ENCODE measurements at places on chromosomes 4 and X.

DNA sequence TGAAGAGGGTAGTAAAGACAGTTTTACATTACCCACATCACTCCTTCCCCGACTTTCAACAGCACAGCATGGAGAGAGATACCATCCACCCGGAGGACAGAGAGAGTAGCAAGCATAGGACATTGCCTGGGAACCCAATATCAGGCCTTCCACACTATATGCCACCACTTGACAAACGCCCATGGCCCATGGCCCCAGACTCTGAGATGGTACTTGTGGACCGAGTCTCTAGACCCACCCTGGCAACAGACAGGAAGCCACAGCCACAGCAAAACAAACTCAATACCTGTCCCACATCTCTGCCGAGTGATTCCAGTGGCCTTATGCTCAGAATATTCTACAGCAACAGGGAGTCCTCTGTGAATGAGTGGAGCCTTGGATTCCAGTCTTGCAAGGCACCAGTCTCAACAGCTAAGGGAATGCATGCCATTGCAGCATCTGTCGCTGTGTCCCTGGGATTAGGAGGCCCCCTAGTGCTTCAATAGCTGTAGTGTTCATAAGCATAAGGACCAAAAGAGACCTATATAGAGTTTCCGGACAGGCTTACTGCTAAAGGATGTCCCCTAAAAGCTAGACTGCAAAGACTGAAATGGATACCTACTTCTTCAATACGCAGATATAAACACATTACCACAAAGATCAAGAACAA lies 14.7 kb upstream of the CT55 start:
- DNase-seq: no peak

GRCh38 chr4:140020457-140021361 lies 133.3 kb downstream of the MAML3 start:
- DNase-seq: no peak

DNA sequence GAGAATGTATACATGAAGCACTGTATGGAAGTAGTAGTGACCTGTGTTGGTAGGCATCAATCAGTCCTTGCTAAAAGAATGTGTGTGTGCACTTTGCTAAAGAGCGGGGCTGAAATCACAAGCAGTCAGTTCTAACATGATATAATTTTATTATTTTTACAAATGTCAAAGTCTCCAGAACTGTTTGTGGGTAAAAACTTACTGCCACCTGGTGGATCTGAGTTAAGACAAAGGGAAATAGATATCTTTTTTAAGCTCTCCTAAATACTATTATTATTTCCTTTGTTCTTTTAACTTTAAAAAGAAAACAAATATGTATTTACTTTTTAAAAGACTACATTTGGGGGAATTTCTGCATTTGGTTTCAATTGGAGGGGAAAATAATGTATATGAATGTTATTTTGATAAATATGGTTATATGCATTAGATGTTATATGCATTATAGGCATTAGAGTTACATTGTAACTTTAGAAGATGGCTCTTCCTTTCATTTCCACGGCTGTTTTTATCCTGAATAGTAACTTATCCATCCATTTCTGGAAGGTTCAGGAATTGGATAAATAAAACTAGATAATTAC lies 7.8 kb upstream of the CLOCK start:
- DNase-seq: no peak

DNA sequence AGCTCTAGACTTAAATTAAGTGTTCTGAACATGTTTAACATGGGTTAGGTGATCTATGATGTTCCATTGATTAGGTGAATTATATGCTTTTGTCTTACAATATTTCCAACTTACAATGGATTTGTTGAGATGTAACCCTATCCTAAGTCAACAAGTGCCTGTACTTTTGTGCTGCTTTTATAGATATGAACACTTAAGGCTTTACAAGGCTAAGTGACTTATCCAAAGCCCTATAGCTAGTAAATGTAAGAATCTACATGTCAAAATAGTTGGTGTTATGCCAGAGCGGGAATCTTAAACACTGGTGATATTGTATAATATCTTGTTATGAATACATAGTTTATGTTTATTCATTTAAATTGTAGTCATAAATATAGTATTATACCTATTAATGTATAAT lies 1629.1 kb upstream of the IGFBP7 start:
- DNase-seq: no peak

DNA sequence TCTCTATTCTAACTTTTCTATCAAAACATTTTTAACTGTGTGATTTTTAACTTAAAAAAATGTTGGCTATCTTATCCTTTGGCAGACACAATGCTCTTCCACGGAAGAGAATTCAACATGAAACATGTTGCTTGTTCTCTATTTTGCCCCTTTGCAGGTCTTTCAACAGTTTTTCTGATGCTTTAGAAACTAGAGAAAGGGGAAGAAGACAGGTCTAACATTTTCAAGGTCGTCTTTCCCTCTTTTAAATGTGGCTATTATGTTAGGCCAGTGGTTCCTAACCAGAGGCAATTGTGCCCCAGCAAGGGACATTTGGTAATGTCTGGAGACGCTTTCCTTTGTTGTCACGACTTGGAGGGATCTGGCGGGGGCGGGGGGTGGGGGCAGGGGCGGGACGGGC lies 95.0 kb downstream of the SH3KBP1 start:
- DNase-seq: no peak

GRCh38 chrX:49106930-49107329 lies 16.6 kb downstream of the GPKOW start:
- no peak for DNase-seq

DNA sequence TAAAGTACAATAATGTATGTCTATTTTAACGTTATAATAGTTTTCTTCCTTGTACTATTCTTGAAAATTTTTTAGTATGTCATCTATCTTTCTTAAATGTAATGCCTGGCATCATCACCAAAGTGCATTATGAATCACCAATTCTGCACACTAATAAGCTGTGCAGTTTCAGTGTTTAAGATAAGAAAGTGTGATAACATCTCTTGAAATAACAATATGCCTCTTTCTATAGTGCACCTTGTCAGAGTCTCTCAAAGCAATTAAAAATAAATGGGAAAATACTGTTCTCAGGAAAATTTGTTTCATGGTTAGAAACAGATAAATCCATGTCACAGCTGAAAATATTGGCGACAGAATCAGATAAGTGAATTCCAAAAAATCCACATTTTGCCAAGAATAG lies 457.4 kb upstream of the PCDH10 start:
- no peak for DNase-seq

- DNase-seq: no peak
Observed at GRCh38 chr4:125262079-125262478, 52.7 kb upstream of the FAT4 start.

- DNase-seq: no peak
Observed at GRCh38 chr4:108384544-108384943, 215.8 kb upstream of the LEF1 start.

DNA sequence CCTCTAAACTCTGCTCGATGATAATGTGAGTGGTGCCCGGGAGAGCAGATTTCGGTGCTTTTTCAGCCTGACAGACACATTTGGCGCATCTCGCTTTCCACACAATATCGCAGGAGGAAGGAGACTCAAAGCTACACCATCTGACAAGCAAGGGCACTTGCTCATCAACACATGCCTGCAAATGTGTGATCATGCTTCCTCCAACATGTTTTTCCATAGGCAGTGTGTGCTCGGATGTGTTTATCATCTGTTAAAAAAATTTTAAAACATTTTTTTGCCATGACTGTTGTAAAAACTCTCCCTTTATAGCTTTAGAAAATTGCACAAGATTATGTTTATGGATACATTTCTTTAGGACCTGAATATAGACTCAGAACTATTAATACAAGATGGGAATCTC lies 170.3 kb upstream of the PUDP start:
- DNase-seq: no peak

DNA sequence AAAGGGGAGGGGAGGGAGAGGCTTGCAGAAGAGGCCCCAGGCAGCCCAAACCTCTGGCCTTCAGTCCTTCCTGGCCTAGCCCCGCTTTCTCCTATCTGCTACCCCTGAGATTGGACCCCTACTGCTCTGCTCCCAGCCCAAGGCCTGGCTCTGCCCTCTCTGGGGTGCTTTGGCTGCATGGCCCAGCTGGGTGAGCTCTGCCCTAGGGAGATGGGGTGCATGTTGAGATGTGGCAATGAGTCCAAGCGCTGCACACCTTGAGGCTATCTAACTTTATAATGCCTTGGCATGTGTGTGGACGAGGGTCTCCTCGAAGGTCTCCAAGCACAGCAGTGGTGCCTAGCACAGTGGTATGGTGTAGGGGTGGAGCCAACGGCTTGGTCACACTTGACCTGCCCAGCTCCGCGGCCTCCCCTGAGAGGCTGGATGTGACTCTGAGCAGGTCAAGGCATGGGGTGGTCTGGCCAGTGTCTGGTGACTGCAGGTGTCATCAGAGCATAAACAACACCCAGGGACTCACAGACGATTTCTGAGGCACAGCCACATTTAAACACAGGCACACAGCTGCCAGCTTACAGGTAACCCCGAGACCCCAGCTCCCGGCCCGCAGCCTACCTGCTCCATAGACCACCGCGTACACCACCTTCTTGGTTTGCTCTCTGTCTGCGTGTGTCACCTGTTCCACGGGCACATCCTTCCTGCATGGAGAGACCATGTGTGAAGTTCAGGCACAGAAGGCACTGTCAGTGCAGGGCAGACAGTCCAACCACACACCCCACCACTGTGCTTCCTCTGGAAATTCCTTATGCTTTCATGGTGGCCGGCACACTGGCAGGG lies 36.3 kb downstream of the NAT8L start:
- DNase-seq: no peak

DNA sequence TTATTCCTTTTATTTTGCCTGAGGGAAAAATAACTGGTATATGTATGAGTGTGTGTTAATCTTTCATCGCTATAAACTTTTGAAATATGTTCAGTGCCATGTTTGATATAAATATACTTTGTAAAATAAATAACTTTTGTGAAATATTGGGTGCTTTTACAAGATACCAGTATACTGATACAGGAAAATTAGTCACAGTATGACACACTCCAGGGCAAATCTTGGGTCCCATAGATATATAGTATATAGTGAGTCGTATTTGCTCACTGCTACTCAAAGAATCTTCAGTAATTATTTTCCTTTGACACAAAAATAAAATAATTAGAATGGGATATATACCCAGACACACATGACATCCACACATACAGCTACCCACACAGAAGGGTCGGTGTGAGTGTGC lies 472.3 kb downstream of the GRID2 start:
- DNase-seq: no peak

- no peak for DNase-seq
Observed at GRCh38 chrX:80216086-80216485, 201.5 kb downstream of the TBX22 start.

DNA sequence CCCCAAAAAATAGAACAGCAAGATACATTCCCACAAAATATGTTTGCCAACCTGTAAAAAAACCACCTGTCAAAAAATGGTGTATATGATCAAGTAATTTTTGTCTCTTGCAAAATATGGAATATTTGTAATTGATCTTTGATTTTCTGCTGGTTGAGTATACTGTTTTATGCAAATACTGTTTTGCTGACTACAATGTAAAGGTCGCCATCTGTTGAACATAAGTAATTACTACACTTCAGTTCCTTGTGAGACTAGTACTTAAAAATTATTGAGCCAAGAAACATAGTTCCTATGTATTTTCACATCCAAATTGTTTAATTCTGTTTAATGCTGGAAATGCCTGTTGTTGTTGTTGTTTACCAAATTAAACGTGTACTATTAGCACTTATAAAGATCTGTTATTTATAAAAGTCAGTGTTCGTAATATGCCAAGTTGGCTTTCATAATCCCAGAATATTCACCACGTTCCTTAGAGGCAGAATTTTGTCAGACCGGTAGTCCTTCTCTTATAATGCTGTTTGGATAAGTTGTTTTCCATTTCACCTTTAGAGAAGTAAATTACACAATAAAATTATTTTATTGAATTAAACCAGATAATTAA lies 144.2 kb downstream of the PDLIM5 start:
- no peak for DNase-seq

- no peak for DNase-seq
Observed at GRCh38 chr4:90960433-90960832, 833.2 kb downstream of the CCSER1 start.

- no peak for DNase-seq
Observed at GRCh38 chr4:153518637-153519389, 52.7 kb downstream of the TMEM131L start.

GRCh38 chrX:56928546-56928945 lies 66.8 kb downstream of the SPIN3 start:
- no peak for DNase-seq

DNA sequence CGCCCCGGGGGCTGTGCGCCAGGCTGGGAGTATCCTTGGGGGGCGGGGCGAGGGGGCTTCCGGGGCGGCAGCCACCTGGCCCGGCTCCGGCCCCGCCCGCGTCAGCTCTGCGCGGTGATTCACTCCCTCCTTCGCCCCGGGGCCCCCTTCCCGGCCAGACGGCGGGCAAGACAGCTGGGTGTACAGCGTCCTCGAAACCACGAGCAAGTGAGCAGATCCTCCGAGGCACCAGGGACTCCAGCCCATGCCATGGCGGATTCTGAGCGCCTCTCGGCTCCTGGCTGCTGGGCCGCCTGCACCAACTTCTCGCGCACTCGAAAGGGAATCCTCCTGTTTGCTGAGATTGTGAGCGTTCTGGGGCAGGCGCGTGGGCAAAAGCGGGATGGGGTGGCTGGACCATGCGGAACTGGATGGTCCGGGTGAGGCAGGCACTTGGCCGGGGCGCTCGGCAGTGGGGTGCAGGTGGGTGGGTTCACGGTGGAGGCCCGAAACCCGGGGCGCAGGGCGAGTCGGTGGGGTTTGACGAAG lies at the start of gene PLP2:
Gene PLP2, plus strand, starts transcription at position 147 of the 528 bp plus-strand sequence. Its CDS starts 103 bp downstream, at position 250.
- no peak for DNase-seq

- DNase-seq: no peak
Observed at GRCh38 chr4:81465406-81466340, 6.0 kb downstream of the RASGEF1B start.

DNA sequence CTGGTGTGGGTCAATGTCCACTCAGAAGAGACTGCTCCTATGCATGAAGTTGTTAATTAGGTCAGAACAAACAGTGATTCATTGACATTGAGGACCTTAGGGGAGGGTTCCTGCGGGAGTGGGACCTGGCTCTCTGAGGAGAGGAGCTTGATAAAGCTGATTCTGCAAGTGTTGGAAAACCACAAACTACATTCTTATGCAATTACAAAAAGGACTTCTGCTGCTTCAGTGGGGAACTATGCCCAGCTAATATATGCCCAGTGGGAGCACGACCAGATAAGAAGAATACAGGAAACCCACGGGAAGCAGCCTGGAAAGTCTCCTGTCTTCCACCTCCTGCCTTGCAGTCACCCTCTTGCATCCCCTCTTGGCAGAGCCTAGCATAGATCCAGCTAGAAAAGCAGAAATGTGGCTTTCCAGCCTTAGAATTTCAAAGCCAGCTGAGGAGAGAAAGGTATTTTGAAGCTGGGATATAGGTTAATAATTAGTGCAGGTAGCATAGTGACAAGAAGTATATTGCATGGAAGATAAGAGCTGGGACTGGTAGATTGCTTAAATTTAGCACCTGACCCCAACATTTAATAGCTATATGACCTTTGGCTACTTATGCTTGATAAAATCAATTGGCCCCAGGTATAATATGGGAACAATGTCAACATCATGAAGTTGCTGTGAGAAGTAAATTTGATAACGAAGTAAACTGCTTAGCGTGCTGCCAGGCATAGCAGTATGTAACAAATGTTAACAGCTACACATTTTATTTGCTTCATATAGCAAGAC lies 34.9 kb upstream of the UGT8 start:
- DNase-seq: no peak

Data from mesothelial cell of epicardium (in vitro differentiated cells).